Type B pancreatic cell (in vitro differentiated cells): ENCODE measurements at places on chromosomes 16 and 17. TPM values are rescaled to one million over a fixed set of nuclear protein-coding genes. Genes with fewer than 3 reads are reported as not detected.

USP7 gene
- 106 and 118 TPM in 2 replicates for total RNA-seq

OR2C1 gene
- total RNA-seq = 0.22 TPM in 1 of 2 replicates, not detected in the other

LITAFD gene
- total RNA-seq = not detected in 2 replicates

DCTPP1 gene
- 41.8 and 62.1 TPM in 2 replicates for total RNA-seq

MT1H gene
- total RNA-seq = 2.2 and 2.4 TPM in 2 replicates

CHP2 gene
- total RNA-seq = 0.17 and 1.0 TPM in 2 replicates

SULT1A4 gene
- total RNA-seq = 3.5 and 3.6 TPM in 2 replicates

MMP2 gene
- total RNA-seq = 5.7 and 106 TPM in 2 replicates

GAST gene
- total RNA-seq = 119 and 193 TPM in 2 replicates

PRSS36 gene
- total RNA-seq = 1.8 and 2.0 TPM in 2 replicates

SCGB1C2 gene
- total RNA-seq = not detected in 2 replicates

KRTAP4-4 gene
- total RNA-seq = not detected in 2 replicates

CYBA gene
- 120 and 144 TPM in 2 replicates for total RNA-seq

AP2B1 gene
- 120 and 165 TPM in 2 replicates for total RNA-seq

ATP2A3 gene
- 33.2 and 58.6 TPM in 2 replicates for total RNA-seq

CDC42EP4 gene
- 24.7 and 78.8 TPM in 2 replicates for total RNA-seq

CLEC19A gene
- not detected in 2 replicates for total RNA-seq

PTX4 gene
- total RNA-seq = not detected in 2 replicates

KRTAP1-5 gene
- total RNA-seq = not detected in 2 replicates

LPO gene
- not detected in 2 replicates for total RNA-seq

HAS3 gene
- 1.5 and 3.7 TPM in 2 replicates for total RNA-seq

NHERF2 gene
- total RNA-seq = 23.3 and 23.4 TPM in 2 replicates
